ENCODE measurements at places on chromosomes 16 and 17. TPM values are rescaled to one million over a fixed set of nuclear protein-coding genes. Genes with fewer than 3 reads are reported as not detected.

- H3K4me1 ChIP-seq = no peaks in the 10 kb centered on the region
- H3K27ac ChIP-seq = peak overlapping the region; percentile 77
- no peaks in the 10 kb centered on the region for H3K27me3 ChIP-seq
- H3K36me3 ChIP-seq = no peaks in the 10 kb centered on the region
- peak; percentile 90 for DNase-seq
- no peak overlapping the region for H3K4me3 ChIP-seq
These were observed 284.0 kb downstream of the SEC14L1 start for GRCh38 chr17:77424585-77425344.

DNA sequence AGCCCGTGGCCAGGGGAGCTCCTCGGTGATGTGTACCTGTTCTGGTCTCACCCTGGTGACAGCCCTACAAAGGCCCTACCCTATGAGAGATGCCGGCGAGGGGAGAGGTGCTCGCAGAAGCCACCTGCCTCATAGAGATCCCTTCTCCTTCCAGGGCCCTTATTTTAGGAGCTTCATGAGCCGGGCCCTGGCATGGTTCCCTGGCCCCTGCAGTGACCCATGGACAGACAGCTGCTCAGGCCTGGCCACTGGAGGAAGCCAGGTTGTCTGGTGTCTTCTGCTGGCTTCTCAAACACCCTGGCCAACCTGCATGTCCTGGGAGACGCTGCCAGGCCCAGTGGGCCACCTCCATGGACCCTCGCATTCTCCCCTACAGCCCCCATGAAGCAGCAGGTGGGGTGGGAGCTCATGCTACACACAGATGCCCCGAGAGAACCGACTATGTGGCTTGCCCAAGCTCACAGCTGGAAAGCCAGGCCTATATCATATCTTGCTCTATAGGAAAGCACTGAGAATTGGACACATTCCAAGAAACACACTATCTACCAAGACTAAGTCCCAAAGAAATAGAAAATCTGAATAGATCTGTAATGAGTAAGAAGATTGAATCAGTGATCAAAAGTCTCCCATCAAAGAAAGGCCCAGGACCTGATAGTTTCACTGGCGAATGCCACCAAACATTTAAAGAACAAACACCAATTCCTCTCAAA lies 7.2 kb upstream of the AATK start:
- DNase-seq = no peak
- no peaks in the 10 kb centered on the region for H3K27me3 ChIP-seq
- H3K36me3 ChIP-seq = no peaks in the 10 kb centered on the region
- no peaks in the 10 kb centered on the region for H3K4me1 ChIP-seq

DNA sequence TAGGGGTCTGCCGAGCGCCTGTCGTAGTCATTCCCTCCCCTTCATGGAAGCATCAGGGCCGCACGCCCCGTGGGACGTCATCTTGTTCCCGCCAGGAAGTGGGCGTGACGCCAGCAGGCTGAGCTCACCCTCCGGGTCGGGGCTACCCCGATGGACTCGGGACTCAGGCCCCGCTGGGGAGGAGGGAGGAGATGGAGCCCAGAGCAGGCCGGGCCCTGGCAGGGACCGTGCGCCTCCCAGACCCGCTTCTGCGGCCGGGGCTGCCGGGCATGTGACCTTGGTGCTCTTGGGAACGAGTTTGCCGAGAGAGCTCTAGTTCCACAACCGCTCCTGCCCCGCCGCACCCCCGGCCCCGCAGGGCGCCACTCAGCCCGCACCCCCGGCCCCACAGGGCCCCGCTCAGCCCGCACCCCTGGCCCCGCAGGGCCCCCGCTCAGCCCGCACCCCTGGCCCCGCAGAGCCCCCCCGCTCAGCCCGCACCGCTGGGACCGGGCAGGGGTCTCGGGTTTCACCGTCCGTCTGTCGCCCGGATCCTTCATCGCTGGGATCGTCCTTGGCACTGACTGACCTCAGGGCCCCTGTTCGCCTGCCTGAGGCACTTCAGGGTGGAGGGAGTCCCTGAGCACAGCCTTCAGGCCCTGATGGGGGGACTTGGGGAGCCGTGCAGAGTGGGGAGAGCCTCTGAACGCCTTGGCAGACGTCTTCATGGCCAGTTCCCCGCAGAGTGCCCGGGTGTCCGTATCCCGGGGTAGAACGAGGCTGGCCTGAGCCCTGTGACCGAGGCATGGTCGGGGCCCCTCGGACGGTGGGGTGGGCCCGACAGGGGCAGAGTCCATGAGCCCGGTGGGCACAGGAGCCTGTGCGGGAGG lies 5.8 kb downstream of the CACNA1H start:
- peak overlapping the region; percentile 67 for H3K27ac ChIP-seq
- H3K27me3 ChIP-seq = no peaks in the 10 kb centered on the region
- no peak overlapping the region for H3K4me3 ChIP-seq

GRCh38 chr16:58492735-58493134 lies 7.2 kb upstream of the NDRG4 start:
- no peaks in the 10 kb centered on the region for H3K4me1 ChIP-seq
- no peaks in the 10 kb centered on the region for H3K36me3 ChIP-seq
- DNase-seq = no peak
- no peak overlapping the region for H3K27ac ChIP-seq
- no peak overlapping the region for H3K4me3 ChIP-seq
- no peaks in the 10 kb centered on the region for H3K27me3 ChIP-seq

MILR1 gene
- 2.4 TPM for total RNA-seq

CACNG3 gene
- not detected for total RNA-seq

- peaks cover 28% of the 10 kb centered on the region for H3K36me3 ChIP-seq
- peak overlapping the region; percentile 97 for H3K4me3 ChIP-seq
- H3K27ac ChIP-seq = peak overlapping the region; percentile 89
- no peaks in the 10 kb centered on the region for H3K4me1 ChIP-seq
These were observed 755 bp upstream of the TUFM start for GRCh38 chr16:28846933-28847273.

TOM1L1 gene
- total RNA-seq = 16.0 TPM

- H3K27ac ChIP-seq = no peak overlapping the region
- H3K4me3 ChIP-seq = no peak overlapping the region
- DNase-seq = no peak
- no peaks in the 10 kb centered on the region for H3K4me1 ChIP-seq
These were observed 10.8 kb upstream of the HASPIN start for GRCh38 chr17:3712811-3713463.

DPEP3 gene
- not detected for total RNA-seq

DNA sequence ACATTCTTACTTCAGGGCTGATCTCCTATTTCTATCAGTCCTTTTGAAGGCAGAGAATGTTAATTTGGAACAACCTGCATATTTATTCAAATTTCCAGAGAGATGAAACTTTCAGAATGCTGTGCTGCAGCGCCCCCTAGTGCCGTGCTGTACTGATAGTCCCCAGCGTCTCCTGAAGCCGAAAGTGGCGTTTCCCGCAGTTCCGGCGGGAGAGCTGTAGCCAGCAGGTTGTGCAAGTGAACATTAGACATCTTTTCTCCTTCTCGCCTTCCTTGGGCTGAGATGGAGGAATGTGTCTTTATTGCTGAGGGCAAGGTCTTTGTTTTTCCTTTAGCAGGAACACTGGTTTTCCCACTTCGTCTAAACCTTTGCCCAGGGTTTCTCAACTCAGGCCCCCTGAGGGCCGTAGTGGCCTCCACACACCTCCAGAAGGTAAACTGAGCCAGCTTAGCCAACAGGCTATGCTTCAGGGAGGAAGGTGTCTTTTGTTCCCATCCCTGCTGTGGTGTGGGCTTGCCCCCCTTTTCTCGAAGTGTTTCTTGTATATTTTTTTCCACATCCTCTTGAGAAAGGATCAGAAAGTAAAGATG lies 26.4 kb downstream of the USP10 start:
- peak; percentile 94 for DNase-seq
- no peaks in the 10 kb centered on the region for H3K27me3 ChIP-seq
- no peaks in the 10 kb centered on the region for H3K36me3 ChIP-seq
- H3K4me1 ChIP-seq = peaks cover 62% of the 10 kb centered on the region
- H3K4me3 ChIP-seq = no peak overlapping the region
- H3K27ac ChIP-seq = no peak overlapping the region

DNA sequence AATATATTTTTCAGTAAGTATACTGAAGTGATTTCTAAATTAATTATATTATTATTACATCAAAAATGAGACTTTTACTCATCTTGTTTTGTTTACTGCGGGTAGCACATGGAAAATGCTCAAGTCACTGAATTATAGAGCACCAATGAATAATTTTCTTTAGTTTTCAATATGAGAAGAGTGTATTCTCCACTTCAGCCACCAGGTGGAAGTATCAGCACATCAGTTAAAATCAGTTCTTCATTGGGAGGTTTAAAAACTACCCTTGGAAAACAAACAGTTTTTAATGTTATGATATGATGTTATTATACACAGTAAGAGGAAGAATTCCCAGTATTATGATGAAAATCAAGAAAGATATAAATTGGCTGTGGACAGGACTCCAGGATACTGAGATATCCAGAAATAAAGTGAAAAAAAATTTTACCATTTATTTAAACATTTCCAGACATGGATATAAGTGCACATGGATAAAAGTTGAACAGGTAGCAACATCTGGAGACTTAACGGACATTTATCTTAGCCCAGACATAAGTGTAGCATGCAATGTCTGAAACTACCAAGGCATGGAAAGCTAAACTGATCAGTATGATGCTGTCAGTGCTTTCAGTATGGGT lies 467.3 kb downstream of the KCNJ2 start:
- H3K36me3 ChIP-seq = no peaks in the 10 kb centered on the region
- H3K4me1 ChIP-seq = no peaks in the 10 kb centered on the region
- no peak overlapping the region for H3K27ac ChIP-seq

TMEM132E gene
- 0.26 TPM for total RNA-seq

GRCh38 chr16:48559462-48560211 lies 50.3 kb downstream of the N4BP1 start:
- H3K4me1 ChIP-seq = peaks cover 67% of the 10 kb centered on the region
- H3K36me3 ChIP-seq = no peaks in the 10 kb centered on the region
- DNase-seq = no peak
- no peak overlapping the region for H3K4me3 ChIP-seq

MT1M gene
- 9.9 TPM for total RNA-seq

GRCh38 chr17:81309140-81309858 lies 14.2 kb upstream of the SLC38A10 start:
- no peaks in the 10 kb centered on the region for H3K27me3 ChIP-seq
- peaks cover 20% of the 10 kb centered on the region for H3K4me1 ChIP-seq
- H3K27ac ChIP-seq = peak overlapping the region; percentile 79
- H3K4me3 ChIP-seq = peak overlapping the region; percentile 47
- DNase-seq = peak; percentile 97

DNA sequence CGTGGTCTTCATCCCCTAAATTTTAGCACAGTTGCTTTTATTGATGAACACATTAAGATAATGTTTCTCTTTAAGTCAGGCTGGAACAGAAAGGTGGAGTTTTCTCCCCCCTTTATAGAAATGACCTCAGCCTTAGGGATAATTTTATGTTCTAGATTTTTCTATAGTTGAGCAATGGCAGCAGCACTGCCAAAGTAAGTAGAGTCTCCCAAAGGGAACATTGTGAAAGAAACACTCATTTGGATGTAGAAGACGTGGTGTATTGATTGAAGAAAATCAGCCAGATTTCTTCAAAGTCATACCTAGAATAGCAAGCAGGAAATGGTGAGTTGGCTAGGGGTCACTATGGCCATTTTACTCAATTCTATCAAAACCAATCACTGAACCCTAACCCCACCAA lies 122.5 kb downstream of the DNAH9 start:
- no peaks in the 10 kb centered on the region for H3K27me3 ChIP-seq
- no peak overlapping the region for H3K4me3 ChIP-seq
- H3K27ac ChIP-seq = no peak overlapping the region
- no peak for DNase-seq
- H3K36me3 ChIP-seq = no peaks in the 10 kb centered on the region

CBX1 gene
- 22.1 TPM for total RNA-seq

TBC1D3E gene
- not detected for total RNA-seq

GRCh38 chr17:17080781-17081180 lies 38.5 kb downstream of the MPRIP start:
- H3K4me3 ChIP-seq = no peak overlapping the region
- H3K36me3 ChIP-seq = peaks cover 44% of the 10 kb centered on the region
- no peak for DNase-seq
- peaks cover 51% of the 10 kb centered on the region for H3K4me1 ChIP-seq
- no peaks in the 10 kb centered on the region for H3K27me3 ChIP-seq

GRCh38 chr16:1105888-1106620 lies 10.0 kb upstream of the C1QTNF8 start:
- H3K27ac ChIP-seq = no peak overlapping the region
- DNase-seq = no peak
- H3K36me3 ChIP-seq = no peaks in the 10 kb centered on the region
- no peak overlapping the region for H3K4me3 ChIP-seq
- peaks cover 8% of the 10 kb centered on the region for H3K4me1 ChIP-seq

DNA sequence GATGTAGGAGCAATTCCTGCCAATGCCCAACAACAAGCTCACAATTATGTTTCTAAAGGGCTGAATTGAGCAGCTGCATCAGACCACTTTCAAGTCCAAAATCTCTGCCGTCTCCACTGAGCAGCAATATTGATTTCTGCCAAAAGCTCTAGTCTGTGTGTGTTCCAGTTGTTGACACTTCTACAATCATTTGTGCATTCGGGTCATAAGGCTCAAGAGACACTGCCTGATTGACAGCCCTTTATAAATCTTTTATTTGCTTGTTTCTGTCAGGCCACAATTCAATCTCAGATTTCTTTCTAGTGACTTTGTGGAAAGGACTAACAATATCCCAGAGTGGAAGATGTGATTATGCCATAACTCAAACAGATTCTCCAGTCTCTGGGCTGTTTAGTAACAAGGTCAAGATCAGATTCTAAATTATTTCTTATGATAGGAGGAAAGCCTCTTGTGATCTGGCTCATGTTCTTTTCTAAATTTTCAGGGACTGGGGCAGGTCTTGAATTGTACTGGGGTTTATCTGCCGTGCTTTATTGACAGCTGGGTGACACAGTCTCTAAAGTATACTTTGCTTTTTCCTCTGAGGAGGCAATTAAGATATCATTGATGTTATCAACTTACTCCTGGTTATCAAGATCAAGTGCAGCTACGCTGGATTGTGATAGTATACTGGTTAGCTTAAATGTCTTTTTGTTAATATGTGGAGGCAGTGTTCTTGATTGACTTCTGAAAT lies 377.1 kb downstream of the CNTNAP4 start:
- no peaks in the 10 kb centered on the region for H3K27me3 ChIP-seq
- no peaks in the 10 kb centered on the region for H3K4me1 ChIP-seq
- H3K4me3 ChIP-seq = no peak overlapping the region
- H3K36me3 ChIP-seq = no peaks in the 10 kb centered on the region

DNAH17 gene
- 0.04 TPM for total RNA-seq

PDILT gene
- total RNA-seq = not detected

HOXB9 gene
- total RNA-seq = not detected

- H3K4me1 ChIP-seq = no peaks in the 10 kb centered on the region
- no peaks in the 10 kb centered on the region for H3K36me3 ChIP-seq
- H3K27ac ChIP-seq = peak overlapping the region; percentile 95
- peak; percentile 90 for DNase-seq
- H3K4me3 ChIP-seq = peak overlapping the region; percentile 73
- H3K27me3 ChIP-seq = no peaks in the 10 kb centered on the region
These were observed 1.3 kb upstream of the RAB11FIP3 start for GRCh38 chr16:424033-424622.

- no peaks in the 10 kb centered on the region for H3K27me3 ChIP-seq
- peak overlapping the region; percentile 88 for H3K27ac ChIP-seq
- peak overlapping the region; percentile 77 for H3K4me3 ChIP-seq
- no peaks in the 10 kb centered on the region for H3K4me1 ChIP-seq
- no peak for DNase-seq
- peaks cover 11% of the 10 kb centered on the region for H3K36me3 ChIP-seq
These were observed 527 bp downstream of the TRAF4 start for GRCh38 chr17:28744104-28744971.

Data from right atrium auricular region (tissue), 2 donors.